ENCODE measurements at places on chromosomes 6 and 20. TPM values are rescaled to one million over a fixed set of nuclear protein-coding genes. Genes with fewer than 3 reads are reported as not detected.

Gene PSMB9
- total RNA-seq: 74.5 TPM

Gene KCNB1
- total RNA-seq: 0.53 TPM

GRCh38 chr6:133004304-133004884, 190.0 kb downstream of the RPS12 start:
- H3K27ac ChIP-seq: no peak overlapping the region
- no peaks in the 10 kb centered on the region for H3K36me3 ChIP-seq
- no peak for DNase-seq
- H3K27me3 ChIP-seq: no peaks in the 10 kb centered on the region
- no peaks in the 10 kb centered on the region for H3K4me1 ChIP-seq

Gene PNPLA1
- 0.27 TPM for total RNA-seq

DNA sequence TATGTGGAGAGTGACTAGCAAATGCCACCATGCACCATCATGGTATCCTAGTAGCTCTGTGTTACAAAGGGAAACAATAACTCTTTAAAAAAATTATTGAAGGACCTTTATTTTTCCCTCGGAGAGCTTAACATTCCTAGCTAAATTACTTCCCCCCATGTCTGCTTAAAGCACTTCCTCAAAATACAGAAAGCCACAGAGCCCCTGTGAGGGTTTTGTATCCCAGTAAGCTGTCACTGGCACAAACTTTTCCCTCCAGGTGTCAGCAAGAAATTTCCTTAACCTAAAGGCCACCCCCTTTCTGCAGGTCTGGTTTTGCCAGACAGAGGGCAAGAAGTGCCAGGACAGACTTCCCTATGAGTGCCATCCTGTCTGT, 340.0 kb upstream of the PRDM1 start:
- DNase-seq: no peak
- no peak overlapping the region for H3K27ac ChIP-seq
- H3K4me1 ChIP-seq: no peaks in the 10 kb centered on the region
- no peaks in the 10 kb centered on the region for H3K27me3 ChIP-seq
- no peak overlapping the region for H3K4me3 ChIP-seq
- H3K36me3 ChIP-seq: no peaks in the 10 kb centered on the region

- H3K4me1 ChIP-seq: no peaks in the 10 kb centered on the region
- no peaks in the 10 kb centered on the region for H3K36me3 ChIP-seq
- no peak overlapping the region for H3K4me3 ChIP-seq
- peaks cover 11% of the 10 kb centered on the region for H3K27me3 ChIP-seq
Measured at GRCh38 chr20:43736588-43737158, 9.9 kb upstream of the GTSF1L start.

DNA sequence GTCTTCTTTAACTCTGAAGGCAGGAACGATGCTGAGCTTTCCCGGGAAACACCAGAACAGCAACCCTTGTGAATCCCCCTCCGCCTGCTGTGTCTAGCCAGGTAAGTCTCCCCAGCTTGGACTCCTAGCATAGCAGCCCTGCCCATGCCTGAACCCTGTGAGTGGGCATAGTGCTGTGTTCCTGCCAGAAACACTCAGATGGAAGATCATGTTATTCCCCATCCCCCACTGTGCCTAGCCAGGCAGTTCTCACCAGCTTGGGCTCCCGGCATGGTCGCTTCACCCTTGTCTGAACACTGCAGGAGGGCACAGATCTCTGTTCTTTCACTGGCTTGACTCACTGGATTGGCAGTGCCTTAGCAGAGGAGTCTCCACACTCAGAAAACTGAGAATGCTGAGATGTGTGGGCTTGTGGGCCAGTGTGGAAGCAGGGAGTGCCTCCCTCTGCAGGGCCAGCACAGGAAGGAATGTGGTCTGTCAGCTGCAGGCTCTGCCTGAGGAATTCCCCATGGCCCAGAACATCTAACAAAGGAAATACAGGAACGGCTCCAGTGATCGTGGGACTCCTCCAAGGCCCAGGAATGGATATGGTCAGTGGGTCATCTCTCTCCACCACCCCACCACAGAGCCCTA, 440.1 kb upstream of the ADGRB3 start:
- DNase-seq: no peak
- no peak overlapping the region for H3K4me3 ChIP-seq
- no peaks in the 10 kb centered on the region for H3K27me3 ChIP-seq
- H3K27ac ChIP-seq: no peak overlapping the region

Gene HLA-DQA1
- total RNA-seq: 144 TPM
